ENCODE measurements at places on chromosomes 6 and 20. TPM values are rescaled to one million over a fixed set of nuclear protein-coding genes. Genes with fewer than 3 reads are reported as not detected.

Gene RAET1L
- 9.3 TPM for total RNA-seq

Gene PCMT1
- total RNA-seq, result 127 TPM

Gene TEAD3
- total RNA-seq, result 6.5 TPM

Gene SPTLC3
- total RNA-seq, result 7.3 TPM

Gene SEMG2
- total RNA-seq, result not detected

Gene NFS1
- total RNA-seq, result 46.5 TPM

Gene NFATC2
- total RNA-seq, result not detected

Gene TRAPPC3L
- total RNA-seq, result not detected

Gene PNPLA1
- 0.36 TPM for total RNA-seq
